ENCODE measurements at places on chromosomes 7 and 10.
A peak's percentile ranks its signal among the peaks of the same experiment; 100 is the strongest.

GRCh38 chr10:15169555-15170401 is 1.3 kb upstream of the NMT2 start:
- no peak for DNase-seq

- no peak for DNase-seq
Measured at GRCh38 chr7:147858421-147858820, 732.1 kb upstream of the C7orf33 start.

DNA sequence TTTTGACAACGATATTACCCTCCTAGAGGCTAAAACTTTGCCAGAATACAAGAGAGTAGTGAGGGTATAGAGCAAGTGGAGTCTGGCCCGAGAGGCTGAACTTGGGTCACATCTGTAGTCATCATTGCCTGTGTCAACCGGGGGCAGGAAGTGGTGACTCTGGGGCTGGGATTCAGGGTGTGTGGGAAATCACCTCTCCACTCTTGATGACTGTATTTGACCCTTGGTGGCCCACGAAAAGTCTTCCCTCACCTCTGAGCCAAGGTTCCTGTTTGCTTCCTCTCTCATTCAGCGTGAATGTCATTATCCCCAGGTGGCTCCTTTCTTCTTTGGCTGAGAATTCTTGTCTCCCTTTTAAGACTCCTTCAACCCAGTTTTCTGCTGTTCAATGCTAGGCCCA is 240.4 kb downstream of the ABCA13 start:
- DNase-seq: peak; percentile 38

GRCh38 chr7:1513657-1514095 is 9.5 kb upstream of the INTS1 start:
- no peak for DNase-seq

- peak; percentile 100 for DNase-seq
Measured at GRCh38 chr10:80158598-80159127, 26.1 kb downstream of the PLAC9 start.

DNA sequence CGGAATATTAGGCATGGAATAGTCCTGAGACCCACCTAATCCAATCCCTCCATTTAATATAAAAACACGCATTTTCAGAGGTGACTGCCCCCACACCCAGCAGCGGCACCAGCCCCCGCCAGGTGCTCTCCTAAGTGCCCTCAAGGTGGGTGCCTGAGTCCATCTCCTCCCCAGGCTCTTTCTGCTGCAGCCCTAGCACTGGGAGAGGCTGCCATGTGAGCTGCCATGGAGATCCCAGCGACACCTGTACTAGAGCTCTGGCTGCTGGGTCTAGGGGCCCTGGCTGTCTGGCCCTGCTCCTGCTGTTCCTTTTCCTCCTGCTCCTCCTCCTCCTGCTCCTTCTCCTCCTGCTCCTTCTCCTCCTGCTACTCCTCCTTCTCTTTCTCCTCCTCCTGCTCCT is 191.1 kb upstream of the BMPER start:
- no peak for DNase-seq

GRCh38 chr7:4109481-4110110 is 572.5 kb upstream of the FOXK1 start:
- no peak for DNase-seq

All from HT1080 (cell line).